ENCODE measurements at places on chromosomes 13 and 19.

DNA sequence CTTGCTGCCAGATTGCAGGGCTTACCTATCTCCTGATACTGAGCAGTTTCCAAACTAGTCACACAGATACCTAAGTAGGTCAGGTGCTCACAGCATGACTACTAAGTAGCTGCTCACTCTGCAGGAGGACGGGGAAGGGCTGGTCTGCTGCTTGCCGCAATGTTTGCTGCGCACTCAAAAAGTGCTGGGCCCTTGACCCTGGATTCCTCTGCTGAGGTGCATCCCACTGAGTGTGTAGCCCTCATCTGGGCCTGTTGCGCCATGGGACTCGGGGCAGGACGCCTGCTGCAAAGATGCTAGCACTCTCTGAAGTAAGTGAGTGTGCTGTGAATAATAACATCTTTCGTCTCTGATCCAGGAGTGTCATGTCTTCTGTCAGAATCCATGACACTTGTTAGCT, 59.2 kb upstream of the MEDAG start:
- H3K36me3 ChIP-seq, result no peaks in the 10 kb centered on the region
- DNase-seq, result no peak
- no peak overlapping the region for H3K4me3 ChIP-seq

GRCh38 chr13:66704110-66704509, 526.0 kb downstream of the PCDH9 start:
- H3K4me3 ChIP-seq, result no peak overlapping the region
- DNase-seq, result no peak
- no peaks in the 10 kb centered on the region for H3K36me3 ChIP-seq
- H3K27me3 ChIP-seq, result no peaks in the 10 kb centered on the region
- H3K27ac ChIP-seq, result no peak overlapping the region
- no peaks in the 10 kb centered on the region for H3K4me1 ChIP-seq

- H3K27me3 ChIP-seq, result no peaks in the 10 kb centered on the region
- H3K27ac ChIP-seq, result no peak overlapping the region
- no peak for DNase-seq
- no peaks in the 10 kb centered on the region for H3K4me1 ChIP-seq
Observed at GRCh38 chr13:106489849-106490568, 45.5 kb downstream of the EFNB2 start.

- H3K4me1 ChIP-seq, result no peaks in the 10 kb centered on the region
- no peak overlapping the region for H3K27ac ChIP-seq
- H3K4me3 ChIP-seq, result no peak overlapping the region
- H3K27me3 ChIP-seq, result no peaks in the 10 kb centered on the region
- DNase-seq, result peak; percentile 82
- no peaks in the 10 kb centered on the region for H3K36me3 ChIP-seq
Observed at GRCh38 chr19:43446746-43447489, 18.5 kb downstream of the LYPD3 start.

DNA sequence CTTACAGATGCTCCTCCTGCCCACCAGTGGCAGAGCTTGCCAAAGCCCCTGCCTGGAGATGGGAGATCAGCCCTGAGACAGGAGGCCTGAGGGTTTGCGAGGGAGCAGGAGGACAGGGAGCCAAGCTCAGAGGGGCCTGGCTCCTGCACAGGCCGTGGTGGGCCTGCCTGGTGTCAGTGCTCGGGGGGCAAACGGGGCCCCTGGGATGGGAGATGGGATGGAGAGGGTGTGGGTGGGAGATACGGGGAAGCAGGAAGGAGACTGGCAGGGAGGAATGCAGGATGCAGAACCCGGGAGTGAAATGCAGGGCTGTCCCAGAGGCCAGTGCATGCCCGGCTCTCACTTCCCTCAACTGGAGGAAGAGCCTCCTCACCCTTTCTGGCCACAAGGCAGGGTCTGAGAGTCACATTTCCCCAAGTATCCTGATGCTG, 19.9 kb downstream of the ELAVL1 start:
- peak overlapping the region; percentile 93 for H3K27ac ChIP-seq
- H3K4me1 ChIP-seq, result peaks cover 23% of the 10 kb centered on the region
- peaks cover 4% of the 10 kb centered on the region for H3K36me3 ChIP-seq
- no peak overlapping the region for H3K4me3 ChIP-seq
- no peaks in the 10 kb centered on the region for H3K27me3 ChIP-seq
- DNase-seq, result no peak

GRCh38 chr13:57353831-57354230, 186.8 kb downstream of the PRR20E start:
- no peaks in the 10 kb centered on the region for H3K4me1 ChIP-seq
- H3K36me3 ChIP-seq, result no peaks in the 10 kb centered on the region
- H3K27me3 ChIP-seq, result no peaks in the 10 kb centered on the region
- DNase-seq, result no peak
- H3K4me3 ChIP-seq, result no peak overlapping the region
- no peak overlapping the region for H3K27ac ChIP-seq

DNA sequence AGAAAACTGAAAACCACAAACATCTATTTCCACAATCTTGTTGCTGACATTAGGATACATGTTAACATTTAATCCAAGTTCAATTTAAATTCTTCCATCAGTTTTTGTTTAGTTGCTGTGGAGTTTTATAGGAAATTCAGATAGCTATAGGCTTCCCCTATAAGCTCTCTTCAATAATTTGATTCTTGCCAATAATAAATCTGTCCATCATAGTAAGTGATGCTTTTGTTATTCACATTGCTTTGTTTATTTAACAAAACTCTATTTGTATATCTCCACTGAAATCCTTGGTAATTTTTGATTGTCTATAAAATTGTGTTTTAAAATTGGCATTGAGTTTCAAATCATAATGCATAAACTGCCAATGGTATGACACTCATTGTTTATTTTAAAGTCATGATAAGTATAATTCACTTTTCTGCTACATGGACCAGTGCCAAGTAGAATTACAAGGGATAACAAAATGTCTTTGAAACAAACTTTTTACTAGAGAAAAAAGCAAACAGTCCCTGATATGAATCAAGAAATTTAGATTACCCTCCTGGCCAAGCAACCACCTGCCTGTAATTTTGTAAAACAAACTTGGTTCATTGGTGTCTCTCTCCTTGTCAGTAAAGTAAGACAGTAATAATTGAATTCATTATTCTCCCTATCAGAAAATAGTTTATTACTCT, 577.3 kb upstream of the GPC6 start:
- DNase-seq, result no peak
- H3K27ac ChIP-seq, result no peak overlapping the region
- no peaks in the 10 kb centered on the region for H3K27me3 ChIP-seq
- no peaks in the 10 kb centered on the region for H3K4me1 ChIP-seq

DNA sequence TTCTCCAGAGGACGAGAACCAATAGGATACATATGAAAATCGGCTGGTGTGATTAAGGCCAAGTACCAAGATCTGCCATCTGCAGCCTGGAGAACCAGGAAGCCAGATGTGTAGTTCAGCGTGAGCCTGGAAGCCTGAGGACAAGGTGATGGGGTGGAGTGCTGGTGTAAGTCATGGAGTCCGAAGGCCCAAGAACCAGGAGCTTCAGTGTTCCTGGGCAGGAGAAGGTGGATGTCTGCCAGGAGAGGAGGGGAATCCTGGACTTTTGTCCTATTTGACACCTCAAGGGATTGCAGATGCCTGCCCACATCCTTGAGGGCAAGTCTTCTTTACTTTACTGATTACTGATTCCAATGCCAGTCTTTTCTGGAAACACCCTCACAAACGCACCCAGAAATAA, 71.5 kb downstream of the SPATA13 start:
- no peak overlapping the region for H3K4me3 ChIP-seq
- no peaks in the 10 kb centered on the region for H3K36me3 ChIP-seq
- no peaks in the 10 kb centered on the region for H3K27me3 ChIP-seq
- H3K4me1 ChIP-seq, result no peaks in the 10 kb centered on the region
- no peak for DNase-seq

- no peak overlapping the region for H3K4me3 ChIP-seq
- no peak for DNase-seq
- no peak overlapping the region for H3K27ac ChIP-seq
- H3K4me1 ChIP-seq, result no peaks in the 10 kb centered on the region
- no peaks in the 10 kb centered on the region for H3K27me3 ChIP-seq
Observed at GRCh38 chr13:30567072-30567471, 50.6 kb upstream of the USPL1 start.

GRCh38 chr19:6271721-6272410, 7.9 kb downstream of the MLLT1 start:
- no peaks in the 10 kb centered on the region for H3K36me3 ChIP-seq
- H3K4me3 ChIP-seq, result peak overlapping the region; percentile 62
- peaks cover 38% of the 10 kb centered on the region for H3K4me1 ChIP-seq
- H3K27ac ChIP-seq, result peak overlapping the region; percentile 83
- H3K27me3 ChIP-seq, result no peaks in the 10 kb centered on the region

GRCh38 chr13:33164331-33164730, 121.2 kb downstream of the STARD13 start:
- peaks cover 5% of the 10 kb centered on the region for H3K36me3 ChIP-seq
- no peaks in the 10 kb centered on the region for H3K27me3 ChIP-seq
- no peak overlapping the region for H3K4me3 ChIP-seq
- H3K4me1 ChIP-seq, result no peaks in the 10 kb centered on the region
- DNase-seq, result no peak

DNA sequence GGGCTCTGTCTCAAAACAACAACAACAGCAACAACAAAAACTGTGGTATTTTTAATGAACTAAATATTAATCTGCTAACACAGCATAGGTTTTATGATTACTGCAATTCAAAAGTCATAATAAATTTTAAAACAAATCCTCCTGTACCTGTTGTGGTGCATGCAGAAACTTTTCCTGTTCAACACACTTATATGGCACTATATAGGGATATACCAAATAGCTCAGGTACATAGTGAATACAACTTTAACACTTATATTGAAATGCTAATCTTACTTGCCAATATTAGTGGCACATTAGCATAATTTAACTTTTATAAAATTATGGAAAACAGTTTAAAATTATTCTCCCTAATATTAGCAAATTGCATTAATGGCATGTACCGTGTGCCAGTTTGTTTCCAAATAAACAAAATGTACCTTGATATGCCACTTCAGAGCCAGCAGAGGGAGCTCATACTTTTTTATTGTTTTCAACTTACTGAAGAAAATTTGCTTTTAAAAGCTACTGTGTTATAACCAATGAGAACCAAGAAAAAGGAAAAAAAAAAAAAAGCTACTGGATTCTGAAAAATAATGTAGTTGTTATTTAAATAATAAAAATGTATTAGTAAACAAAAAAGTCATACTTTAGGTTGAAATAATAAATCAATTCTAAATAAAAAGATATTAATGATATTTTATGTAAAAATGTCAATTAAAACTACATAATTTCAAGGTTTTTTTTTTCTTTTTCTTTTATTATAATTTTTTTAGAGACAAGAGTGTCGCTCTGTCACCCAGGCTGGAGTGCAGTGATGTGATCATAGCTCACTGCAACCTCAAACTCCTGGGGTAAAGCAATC, 18.0 kb upstream of the RBM26 start:
- no peaks in the 10 kb centered on the region for H3K36me3 ChIP-seq
- no peaks in the 10 kb centered on the region for H3K27me3 ChIP-seq
- H3K4me3 ChIP-seq, result no peak overlapping the region
- no peak for DNase-seq
- no peak overlapping the region for H3K27ac ChIP-seq

DNA sequence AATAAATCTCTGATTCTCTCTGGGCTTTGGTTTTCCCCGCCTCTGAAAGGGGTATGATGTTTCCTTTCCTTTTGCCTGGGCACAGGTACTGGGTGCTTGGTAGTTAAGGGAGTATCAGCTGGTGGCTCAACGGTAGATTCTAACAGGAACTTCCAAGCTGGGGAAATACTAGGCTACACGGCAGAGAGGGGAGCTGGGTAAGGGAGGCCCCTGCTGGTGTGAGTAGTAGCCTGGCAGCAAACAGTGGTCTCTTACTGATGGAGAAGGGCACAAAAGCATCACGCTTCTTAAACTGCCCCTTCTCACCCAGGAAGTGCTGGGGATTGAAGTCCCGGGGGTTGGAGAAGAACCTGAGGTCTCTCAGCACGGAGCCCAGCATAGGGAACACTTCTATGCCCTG, 26.9 kb upstream of the CYP2A7 start:
- H3K27me3 ChIP-seq, result no peaks in the 10 kb centered on the region
- H3K4me3 ChIP-seq, result peak overlapping the region; percentile 41

DNA sequence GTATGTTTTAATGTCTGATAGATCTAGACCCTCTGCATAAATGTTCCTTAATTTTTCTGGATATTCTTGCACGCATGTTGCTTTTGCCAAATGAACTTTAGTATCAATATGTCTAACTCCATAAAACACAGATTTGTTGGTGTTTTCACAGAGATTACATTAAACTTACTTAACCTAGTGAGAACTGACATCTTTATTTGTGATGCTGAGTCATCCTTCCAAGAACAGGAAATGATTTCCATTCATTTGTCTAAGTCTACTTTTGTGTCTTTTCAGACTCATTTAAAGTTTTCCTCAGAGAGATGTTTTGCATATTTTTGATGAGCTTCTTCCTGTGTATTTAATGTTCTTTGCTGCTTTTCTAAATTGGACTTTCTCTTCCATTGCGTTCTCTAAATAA, 184.0 kb downstream of the SLC7A1 start:
- no peak overlapping the region for H3K4me3 ChIP-seq
- H3K36me3 ChIP-seq, result no peaks in the 10 kb centered on the region
- no peak for DNase-seq
- H3K4me1 ChIP-seq, result no peaks in the 10 kb centered on the region

- H3K4me1 ChIP-seq, result no peaks in the 10 kb centered on the region
- H3K27ac ChIP-seq, result no peak overlapping the region
- H3K36me3 ChIP-seq, result no peaks in the 10 kb centered on the region
- peak; percentile 49 for DNase-seq
Observed at GRCh38 chr19:33689138-33689746, 67.5 kb downstream of the CHST8 start.

All from breast epithelium (tissue), 4 donors.